Left ventricle myocardium superior (tissue), 1 donor: ENCODE measurements at places on chromosomes 3 and 15. TPM values are rescaled to one million over a fixed set of nuclear protein-coding genes. Genes with fewer than 3 reads are reported as not detected.

DNA sequence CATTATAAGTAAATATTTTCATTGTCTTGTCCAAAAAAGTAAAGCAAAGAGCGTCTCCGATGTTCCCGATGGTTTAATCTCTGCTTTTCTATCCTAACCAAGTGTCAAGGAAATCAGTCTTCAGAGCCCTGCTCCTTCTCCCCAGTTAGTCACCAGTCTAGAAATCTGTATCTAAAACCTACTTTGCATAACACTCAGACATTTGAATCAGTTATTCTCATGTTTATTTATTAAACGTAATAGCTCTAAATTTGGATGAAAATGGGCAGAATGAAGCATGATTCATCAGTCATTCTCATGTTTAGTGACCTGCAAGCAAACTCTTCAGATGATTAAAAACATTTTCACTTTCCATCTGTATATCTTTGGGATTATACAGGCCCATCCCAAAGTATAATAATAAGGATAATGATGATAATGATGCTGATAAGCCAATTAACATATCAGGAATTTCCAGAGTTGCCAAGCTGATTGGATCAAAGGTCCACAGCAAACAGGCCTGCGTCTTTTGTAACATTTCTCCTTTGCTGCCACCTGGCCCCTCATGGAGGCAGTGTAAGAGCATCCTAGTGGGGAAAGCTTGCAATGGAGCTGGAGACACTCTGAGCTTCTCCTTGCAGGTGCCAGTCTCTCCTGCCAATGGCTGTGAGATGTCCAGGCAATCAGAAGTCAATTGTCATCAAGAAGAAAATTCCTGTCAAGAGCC lies 273.9 kb downstream of the IGSF11 start:
- DNase-seq = no peak

DNA sequence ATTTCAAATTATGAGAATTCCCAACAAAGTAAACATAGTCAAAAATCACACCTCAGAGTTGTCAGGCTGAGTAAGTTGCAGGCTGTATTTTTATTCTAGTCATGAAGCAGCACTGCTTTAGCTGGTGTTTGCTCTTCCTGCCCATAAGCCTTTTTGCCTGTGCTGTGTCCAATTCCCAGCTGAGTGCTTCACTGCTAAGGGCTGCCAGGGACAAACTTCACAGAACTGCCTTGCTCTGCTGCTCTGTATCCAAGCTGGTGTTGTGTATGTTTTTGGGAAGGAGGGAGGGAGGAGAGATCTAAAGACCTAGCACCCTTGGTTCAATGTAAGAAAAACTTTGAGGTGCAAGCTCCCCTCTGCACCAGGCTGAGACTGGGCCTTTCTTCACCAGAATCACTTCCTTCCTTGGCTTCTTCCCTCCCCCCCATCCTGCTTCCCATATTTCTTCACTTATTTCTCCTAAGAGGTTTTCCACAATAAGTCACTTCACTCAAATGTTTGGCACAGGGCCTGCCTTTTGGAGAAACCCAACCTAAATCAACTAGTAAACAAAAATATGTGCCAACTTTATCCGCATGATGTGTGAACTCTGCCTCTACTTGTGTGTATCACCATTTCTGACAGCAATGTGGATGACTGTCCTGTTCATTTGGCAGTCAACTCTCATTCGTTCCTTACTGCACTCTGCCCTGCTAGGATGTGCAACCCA lies 156.1 kb downstream of the TBL1XR1 start:
- DNase-seq = peak; percentile 31

- no peak for DNase-seq
These were observed 417.8 kb upstream of the TPM1 start for GRCh38 chr15:62624547-62625378.

GRCh38 chr3:16937326-16937845 lies 52.6 kb downstream of the PLCL2 start:
- DNase-seq = no peak

DNA sequence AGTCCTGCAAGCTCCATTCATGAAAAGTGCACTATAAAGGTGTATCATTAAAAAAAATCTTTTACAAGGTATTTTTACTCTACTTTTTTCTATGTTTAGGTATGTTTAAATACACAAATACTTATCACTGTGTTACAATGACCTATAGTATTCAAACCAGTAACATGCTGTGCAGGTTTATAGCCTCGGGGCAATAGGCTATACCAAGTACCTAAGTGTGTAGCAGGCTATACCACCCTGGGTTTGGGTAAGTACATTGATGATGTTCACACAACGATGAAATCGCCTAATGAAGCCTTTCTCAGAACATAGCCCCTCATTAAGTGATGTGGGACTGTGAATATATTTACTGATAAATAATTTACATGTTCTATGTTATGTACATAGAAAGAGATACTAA lies 104.6 kb downstream of the ATP1B3 start:
- no peak for DNase-seq

- DNase-seq = no peak
These were observed 3.4 kb downstream of the PARP9 start for GRCh38 chr3:122560680-122561079.

DNA sequence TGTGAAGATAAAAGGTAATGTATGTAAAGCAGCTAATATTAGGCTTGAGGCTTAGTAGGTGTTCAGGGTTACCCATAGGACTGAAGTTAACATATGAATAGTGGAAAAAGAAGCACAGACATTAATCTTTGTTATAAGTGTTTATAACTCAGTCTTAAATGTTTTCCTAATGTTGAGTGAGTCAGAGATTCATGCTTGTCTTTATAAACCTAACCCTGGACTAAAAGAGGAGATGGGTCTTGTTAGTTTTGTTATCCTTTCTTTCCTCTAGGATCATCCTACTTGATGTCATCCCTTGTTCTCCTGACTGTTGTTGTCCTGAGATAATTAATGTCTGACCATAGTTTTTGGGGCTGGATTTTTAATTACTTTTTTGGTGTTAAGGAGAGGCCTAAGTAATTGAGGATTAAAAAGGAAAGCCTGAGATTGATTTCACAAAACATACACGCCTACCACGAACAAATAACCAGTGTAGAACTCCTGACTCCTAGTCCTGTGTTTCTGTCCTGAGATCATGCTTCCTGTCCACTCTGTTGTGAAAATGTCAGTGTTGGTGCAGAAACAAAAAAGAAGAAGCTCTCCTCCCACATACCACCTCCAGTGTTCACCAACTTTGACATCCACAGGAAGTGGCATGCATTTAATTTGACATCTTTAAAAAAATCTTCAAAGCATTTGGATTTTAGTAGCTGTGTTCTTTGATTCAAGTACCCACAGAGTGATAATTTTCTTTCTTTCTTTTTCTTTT lies 8.4 kb downstream of the MITF start:
- DNase-seq = no peak

DNA sequence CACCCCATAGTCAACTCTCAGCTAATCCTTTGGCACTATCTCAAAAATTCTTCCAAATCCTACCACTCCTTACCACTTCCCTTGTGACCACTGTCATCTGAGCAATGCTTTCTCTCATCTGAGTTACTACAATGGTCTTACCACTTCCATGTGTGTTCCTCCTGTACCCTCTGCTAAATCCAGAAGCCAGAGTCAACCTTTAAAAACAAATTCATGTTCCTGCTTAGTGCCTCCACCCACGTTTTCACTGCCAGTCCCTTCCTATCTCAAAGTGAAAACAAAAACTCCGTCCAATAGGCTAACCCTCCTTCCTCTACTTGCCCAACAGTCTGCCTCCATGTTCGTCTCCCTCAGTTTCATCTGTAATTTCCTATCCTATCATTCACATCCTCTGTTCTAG lies 109.0 kb downstream of the ADAMTS9 start:
- DNase-seq = no peak

GRCh38 chr3:186807231-186807630 lies 949 bp upstream of the RFC4 start:
- no peak for DNase-seq

DNA sequence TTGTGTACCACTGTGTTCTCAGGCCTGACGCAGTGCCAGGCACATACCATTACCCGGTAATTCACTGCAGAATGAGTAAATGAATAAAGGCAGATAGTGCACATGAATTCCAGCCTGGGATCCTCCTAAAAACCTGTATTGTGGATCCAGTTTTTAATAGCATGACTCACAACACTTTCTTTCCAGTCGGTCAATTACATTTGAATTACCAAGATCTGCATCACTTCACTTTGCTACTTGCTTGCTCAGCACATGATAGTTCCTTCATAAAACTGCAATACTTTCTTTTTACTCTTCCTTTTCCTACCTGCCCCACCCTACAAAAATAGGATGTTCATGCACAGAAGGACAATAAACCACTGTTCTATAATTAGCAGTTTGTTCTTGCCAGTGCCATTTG lies 553.8 kb downstream of the MAGI1 start:
- no peak for DNase-seq

GRCh38 chr3:64244011-64244942 lies 19.0 kb upstream of the PRICKLE2 start:
- DNase-seq = no peak

GRCh38 chr3:174581558-174581957 lies 277.6 kb upstream of the NAALADL2 start:
- DNase-seq = no peak

- no peak for DNase-seq
These were observed 295.1 kb downstream of the THSD4 start for GRCh38 chr15:71410347-71410746.

DNA sequence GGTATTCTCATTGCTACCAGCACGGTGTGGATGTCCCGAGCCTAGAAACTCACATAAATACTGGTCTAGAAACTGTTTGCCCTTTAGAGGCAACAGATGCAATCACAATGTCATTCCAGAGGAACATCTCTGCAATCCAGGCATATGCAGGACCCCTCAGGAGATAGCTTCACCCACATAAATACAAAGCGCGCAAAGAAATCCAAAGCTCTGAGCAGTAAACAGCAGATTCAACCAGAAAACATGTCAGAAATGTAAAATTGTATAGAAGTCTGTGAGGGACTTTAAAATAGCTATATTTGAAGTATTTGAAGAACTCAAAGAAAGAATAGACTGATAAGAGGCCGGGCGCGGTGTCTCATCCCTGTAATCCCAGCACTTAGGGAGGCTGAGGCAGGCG lies 291.7 kb downstream of the FAM43A start:
- DNase-seq = no peak

GRCh38 chr15:36079021-36079420 lies 500.4 kb upstream of the CDIN1 start:
- DNase-seq = no peak

DNA sequence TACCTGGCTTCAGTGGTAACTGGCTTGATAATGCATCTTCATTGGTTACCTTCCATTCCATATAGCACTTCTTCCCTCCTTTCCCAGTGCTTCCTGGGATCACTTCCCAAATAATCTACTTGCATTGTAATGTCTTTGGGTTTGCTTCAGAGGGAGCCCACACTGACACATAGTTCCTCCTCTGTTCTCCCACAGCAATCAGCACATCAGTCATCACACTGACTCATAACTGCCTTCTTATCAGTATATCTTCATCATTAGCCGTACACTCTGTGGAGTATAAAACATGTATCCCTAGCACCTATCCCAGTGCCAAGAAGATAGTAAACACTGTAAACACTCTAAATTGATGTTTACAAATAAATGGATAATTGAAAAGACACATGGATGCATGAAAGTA lies 91.4 kb upstream of the SCN10A start:
- no peak for DNase-seq

DNA sequence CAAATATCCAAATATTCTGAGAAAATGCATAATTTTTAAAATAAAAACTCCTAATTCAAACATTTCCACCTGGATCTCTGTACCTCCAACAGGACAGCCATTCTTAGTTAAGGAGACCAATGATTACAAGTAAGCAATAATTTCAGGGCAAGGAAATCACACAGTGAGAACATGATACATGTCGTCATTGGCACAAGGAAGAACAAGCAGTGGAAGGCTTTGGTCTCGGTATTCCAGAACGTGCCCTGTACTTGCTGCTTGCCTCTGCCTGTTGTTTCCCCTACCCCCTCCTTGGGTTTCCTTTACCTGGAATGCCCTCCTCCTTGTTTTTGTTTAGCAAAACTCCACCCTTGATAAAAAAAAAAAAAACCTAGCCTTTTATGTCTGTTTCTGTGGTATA lies 72.8 kb downstream of the PPM1L start:
- DNase-seq = no peak

- DNase-seq = no peak
These were observed 157.8 kb upstream of the CTNNB1 start for GRCh38 chr3:41041462-41041861.

GRCh38 chr3:64494526-64494925 lies 193.3 kb downstream of the ADAMTS9 start:
- no peak for DNase-seq

- peak; percentile 68 for DNase-seq
These were observed 164.7 kb upstream of the RGMA start for GRCh38 chr15:93253681-93254080.

DNA sequence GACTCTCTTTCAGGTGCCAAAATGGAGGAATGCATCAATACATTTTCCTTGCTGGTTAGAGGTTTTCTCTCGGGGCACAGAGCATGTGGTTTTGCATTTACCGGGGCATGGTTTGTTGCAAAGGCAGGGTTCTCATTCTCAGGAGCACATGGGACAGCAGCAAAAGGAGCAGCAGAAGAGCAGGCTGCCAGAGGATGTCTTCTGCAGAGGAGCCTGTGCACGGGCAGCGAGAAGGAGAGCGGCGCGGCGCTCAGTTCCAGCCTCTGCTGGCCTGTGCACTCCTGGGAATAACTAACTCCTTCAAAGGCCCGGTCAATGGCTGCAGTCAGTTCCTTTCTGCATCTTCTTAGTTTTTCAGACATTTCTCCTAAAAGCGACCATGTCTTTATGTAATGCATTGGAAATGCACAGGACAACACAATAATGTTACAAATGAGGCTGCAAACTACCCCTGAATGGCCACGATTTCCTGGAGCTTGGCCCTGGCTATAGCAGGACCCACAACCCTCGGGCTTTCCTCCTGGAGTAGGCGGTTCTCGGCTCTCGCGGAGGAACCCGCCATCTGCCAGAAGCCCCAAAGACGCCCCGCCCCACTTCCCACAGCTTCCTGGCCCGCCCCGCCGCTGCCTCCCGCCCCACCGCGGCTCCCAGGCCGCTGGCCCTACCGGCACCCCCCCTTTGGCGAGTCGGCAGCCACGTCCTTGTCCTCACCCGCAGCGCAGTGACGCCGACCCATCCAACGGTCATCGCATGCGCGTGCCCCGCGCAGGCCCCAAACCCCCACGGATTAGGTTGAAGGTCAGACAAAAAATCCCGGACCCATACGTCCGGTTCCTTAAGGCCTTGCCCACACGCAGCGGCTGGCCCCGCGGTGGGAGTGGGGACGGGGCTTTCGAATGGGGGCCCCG lies at the start of gene C3orf62:
Gene C3orf62, minus strand, starts transcription at position 758 of the 908 bp plus-strand sequence. Its CDS starts 360 bp downstream, at position 398.
- peak; percentile 96 for DNase-seq

The KNG1 gene
- total RNA-seq = 0.37 TPM

The SELENOS gene
- total RNA-seq = 39.3 TPM

The PLA2G4E gene
- not detected for total RNA-seq

The BSN gene
- total RNA-seq = 0.30 TPM

The TTC21A gene
- total RNA-seq = 1.1 TPM

The PRSS50 gene
- 0.10 TPM for total RNA-seq

The GOLGA6B gene
- total RNA-seq = not detected

The SLITRK3 gene
- not detected for total RNA-seq

The CHRD gene
- total RNA-seq = 4.6 TPM

The ZPLD1 gene
- not detected for total RNA-seq

The PP2D1 gene
- not detected for total RNA-seq

The NR2E3 gene
- total RNA-seq = not detected

The LRRIQ4 gene
- not detected for total RNA-seq

The EPHB3 gene
- 1.6 TPM for total RNA-seq
